OCI-M1 (cell line): ENCODE measurements at places on chromosomes 1 and 21.

DNA sequence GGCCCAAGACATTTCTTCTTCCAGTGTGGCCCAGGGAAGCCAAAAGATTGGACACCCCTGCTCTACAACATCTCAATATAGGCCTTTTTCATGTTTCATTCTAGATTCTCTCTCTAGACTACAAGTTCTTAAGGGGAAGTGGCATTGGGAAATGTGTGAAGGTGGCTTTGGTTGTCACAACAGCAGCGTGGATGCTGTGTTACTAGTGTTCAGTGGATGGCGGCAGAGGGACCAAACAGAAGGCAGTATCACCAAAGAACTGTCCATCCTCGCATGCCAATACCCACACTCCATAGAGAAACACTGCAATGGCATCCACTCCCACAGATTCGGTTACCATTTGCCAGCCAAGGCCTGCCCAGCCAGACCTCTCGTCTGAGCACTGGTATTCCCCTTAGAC lies 24.3 kb upstream of the IFNAR2 start:
- DNase-seq = peak; percentile 38

- no peak for DNase-seq
Measured at GRCh38 chr1:43292216-43292615, 6.8 kb upstream of the C1orf210 start.

DNA sequence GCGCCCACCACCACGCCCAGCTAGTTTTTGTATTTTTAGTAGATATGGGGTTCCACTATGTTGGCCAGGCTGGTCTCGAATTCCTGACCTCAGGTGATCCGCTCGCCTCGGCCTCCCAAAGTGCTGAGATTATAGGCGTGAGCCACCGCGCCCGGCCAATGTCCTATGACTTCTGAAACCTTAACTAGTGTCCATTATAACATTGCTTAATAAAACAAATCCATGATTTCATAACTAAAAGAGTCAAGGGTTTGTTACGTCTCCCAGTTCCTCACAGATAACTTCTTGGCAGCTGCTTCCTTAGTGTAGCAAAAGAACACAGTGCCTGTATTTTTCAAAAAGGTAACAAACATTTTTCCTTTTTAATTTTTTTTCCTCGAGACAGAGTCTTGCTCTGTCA lies 53.6 kb downstream of the FBXO42 start:
- DNase-seq = no peak

DNA sequence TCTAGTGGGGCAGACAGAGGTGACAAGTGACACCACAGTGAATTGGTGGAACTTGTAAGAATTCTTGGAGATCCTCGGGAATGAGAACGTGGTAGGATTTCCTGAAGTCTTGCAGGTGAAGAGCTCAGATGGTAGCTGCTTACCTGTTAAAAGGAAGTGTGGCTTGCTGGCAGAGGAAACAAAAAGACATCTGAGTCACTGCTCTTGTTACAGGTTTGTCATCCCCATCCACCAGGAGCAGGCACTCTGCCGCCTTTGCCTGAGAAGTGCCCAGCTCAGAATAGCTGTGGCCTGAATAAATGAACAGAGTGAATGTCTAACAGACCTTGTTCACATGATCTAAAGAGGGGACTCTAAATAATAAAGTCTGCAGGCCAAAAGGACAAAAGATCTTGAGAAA lies 12.3 kb upstream of the ZSCAN20 start:
- DNase-seq = no peak
